ENCODE measurements at places on chromosomes 11 and 22. TPM values are rescaled to one million over a fixed set of nuclear protein-coding genes. Genes with fewer than 3 reads are reported as not detected.

ELFN2 gene
- 9.4 TPM for total RNA-seq

FEN1 gene
- 20.7 TPM for total RNA-seq

RIMBP3B gene
- 0.40 TPM for total RNA-seq

CARD16 gene
- 5.4 TPM for total RNA-seq

BIRC3 gene
- 3.9 TPM for total RNA-seq

RAB36 gene
- total RNA-seq: 5.4 TPM

DNA sequence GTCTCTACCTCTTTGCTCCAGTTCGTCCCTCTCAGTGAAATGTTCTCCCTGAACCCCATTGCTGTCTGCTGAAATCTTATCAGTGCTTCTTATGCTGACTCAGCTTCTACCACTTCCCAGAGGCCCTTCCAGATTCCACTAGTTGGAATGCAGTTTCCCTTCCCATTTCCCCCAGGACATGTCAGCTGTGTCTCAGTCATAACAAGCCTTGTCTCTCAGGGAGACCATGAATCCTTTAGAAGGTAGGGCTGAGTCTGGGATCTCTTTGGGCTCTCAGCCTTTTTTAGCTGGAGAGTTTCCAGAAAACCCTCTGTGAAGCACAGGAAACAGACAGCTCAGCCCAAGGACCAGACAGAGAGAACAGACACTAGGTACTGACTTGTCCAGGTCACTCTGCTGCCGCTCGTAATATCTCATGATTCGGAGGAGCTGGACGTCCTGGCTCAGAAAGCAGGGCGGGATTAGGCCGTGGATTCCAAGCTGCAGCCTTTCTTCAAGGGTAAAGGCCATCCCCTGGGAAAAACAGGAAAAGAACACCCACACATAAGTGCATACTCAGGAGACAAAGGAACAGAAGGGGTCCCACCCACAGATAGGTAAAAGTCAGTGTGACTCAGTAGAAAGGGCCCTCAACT is 113.0 kb downstream of the ME3 start:
- H3K36me3 ChIP-seq: peaks cover 2% of the 10 kb centered on the region
- H3K4me3 ChIP-seq: no peak overlapping the region
- H3K27ac ChIP-seq: peak overlapping the region; percentile 44
- H3K4me1 ChIP-seq: peaks cover 3% of the 10 kb centered on the region
- no peak for DNase-seq

DNA sequence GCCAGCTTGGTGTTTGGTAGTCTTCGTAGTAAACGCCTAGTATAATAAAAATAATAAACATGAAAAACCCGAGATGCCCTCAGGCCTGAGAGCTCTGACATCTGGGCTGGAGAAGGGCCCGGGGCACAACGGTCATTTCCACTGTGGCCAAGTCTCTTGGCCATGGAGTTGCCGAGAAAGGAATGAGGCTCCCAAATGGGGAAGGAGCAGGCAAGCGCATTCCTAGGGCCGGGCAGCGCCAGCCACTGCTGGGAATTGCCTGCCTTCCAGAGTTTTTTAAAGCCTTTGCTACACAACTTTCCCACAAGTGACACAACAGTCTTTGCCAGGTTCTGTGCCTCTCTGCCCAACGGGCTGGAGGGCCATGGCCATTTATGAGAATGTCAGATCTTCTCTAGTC is 103.4 kb downstream of the NAV2 start:
- no peak overlapping the region for H3K27ac ChIP-seq
- H3K27me3 ChIP-seq: no peaks in the 10 kb centered on the region
- peaks cover 22% of the 10 kb centered on the region for H3K4me1 ChIP-seq

DNA sequence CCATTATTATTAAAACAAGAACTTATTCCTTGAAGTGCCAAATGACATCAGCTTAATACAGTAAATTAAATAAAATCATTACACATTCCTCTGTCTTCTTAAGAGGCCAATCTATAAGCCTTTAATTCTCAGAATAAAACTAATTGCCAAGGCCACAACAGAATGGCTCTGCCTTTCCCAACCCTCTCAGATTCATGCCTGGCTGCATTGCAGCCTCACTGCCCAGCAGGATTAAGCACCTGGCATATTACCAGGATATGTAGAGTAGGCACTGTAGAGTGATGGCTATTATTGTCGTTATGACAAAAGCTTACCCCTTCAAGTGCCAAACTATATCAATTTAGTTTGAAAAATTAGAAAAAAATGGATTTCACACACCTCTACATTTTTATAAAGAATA is 9.4 kb upstream of the CALCA start:
- no peaks in the 10 kb centered on the region for H3K4me1 ChIP-seq
- no peak overlapping the region for H3K27ac ChIP-seq
- H3K4me3 ChIP-seq: no peak overlapping the region
- H3K27me3 ChIP-seq: peaks cover 15% of the 10 kb centered on the region
- DNase-seq: no peak

- no peak overlapping the region for H3K27ac ChIP-seq
- no peaks in the 10 kb centered on the region for H3K27me3 ChIP-seq
- DNase-seq: no peak
- H3K36me3 ChIP-seq: peaks cover 5% of the 10 kb centered on the region
- no peaks in the 10 kb centered on the region for H3K4me1 ChIP-seq
These were observed 832.3 kb downstream of the DLG2 start for GRCh38 chr11:84794663-84795443.

GRCh38 chr11:109695696-109696095 is 273.7 kb downstream of the C11orf87 start:
- no peak overlapping the region for H3K27ac ChIP-seq
- no peaks in the 10 kb centered on the region for H3K4me1 ChIP-seq
- H3K4me3 ChIP-seq: no peak overlapping the region
- DNase-seq: no peak
- H3K36me3 ChIP-seq: no peaks in the 10 kb centered on the region
- no peaks in the 10 kb centered on the region for H3K27me3 ChIP-seq

GRCh38 chr22:45042263-45042662 is 32.5 kb upstream of the PHF21B start:
- no peaks in the 10 kb centered on the region for H3K36me3 ChIP-seq
- DNase-seq: no peak
- H3K4me3 ChIP-seq: no peak overlapping the region
- H3K27me3 ChIP-seq: no peaks in the 10 kb centered on the region
- peaks cover 3% of the 10 kb centered on the region for H3K4me1 ChIP-seq
- H3K27ac ChIP-seq: no peak overlapping the region

DNA sequence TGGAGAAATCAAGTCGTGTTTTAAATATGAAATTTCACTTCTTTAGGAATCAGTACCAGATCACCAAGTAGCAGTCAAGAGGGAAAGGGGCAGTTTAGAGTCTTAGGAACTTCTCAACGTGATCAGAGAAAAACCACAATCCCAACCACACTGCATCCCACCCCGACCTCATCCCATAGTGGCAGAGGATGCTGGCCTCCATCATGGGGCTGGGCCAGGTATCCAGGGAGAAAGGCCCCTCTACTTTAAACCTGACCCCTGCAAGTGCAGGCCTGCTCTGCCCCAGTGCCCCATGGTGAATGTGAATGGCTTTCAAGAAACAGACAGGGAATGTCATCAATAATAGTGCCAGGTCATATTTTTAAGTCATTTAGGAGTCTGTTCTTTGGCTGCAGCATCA is 12.1 kb downstream of the CHST1 start:
- no peak overlapping the region for H3K27ac ChIP-seq
- H3K4me3 ChIP-seq: no peak overlapping the region
- peaks cover 38% of the 10 kb centered on the region for H3K36me3 ChIP-seq
- no peaks in the 10 kb centered on the region for H3K27me3 ChIP-seq
- H3K4me1 ChIP-seq: peaks cover 39% of the 10 kb centered on the region

DNA sequence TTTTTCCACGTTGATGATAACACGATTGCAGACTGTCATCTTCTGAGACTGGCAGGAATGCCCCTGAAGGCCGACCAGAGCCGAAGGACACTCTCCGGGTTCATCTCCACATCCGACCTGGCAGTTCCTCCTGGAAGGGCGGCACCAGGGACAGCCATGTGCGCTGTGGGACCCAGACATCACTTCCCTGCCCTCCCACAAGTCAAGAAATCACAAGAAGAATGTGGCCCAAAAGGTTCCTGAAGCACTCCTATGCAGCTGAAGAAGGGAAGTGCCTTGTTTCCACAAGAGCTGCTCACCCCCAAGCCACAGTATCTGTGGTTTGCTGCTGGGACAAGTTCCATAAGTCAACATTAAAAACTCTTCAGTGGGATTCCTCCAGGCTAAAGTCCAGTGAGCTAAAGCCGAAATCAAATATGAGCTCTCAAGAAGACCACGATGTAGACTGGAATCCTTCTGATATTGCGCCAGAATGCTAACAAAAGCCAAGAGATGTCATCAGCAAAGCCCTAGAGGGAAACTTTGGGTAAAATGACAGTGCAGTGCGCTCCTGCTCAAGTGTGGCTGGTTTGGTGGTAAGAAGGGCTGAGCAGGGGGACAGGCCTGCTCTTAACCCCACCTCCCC is 21.2 kb downstream of the PACSIN2 start:
- H3K27ac ChIP-seq: no peak overlapping the region
- no peaks in the 10 kb centered on the region for H3K36me3 ChIP-seq

All from spinal cord (tissue), 10 donors.